MG63 (cell line): ENCODE measurements at places on chromosomes 7 and 10.

GRCh38 chr7:119748991-119749390 lies 524.0 kb upstream of the KCND2 start:
- DNase-seq: no peak

GRCh38 chr10:48545462-48546145 lies 59.3 kb downstream of the ARHGAP22 start:
- DNase-seq: no peak

DNA sequence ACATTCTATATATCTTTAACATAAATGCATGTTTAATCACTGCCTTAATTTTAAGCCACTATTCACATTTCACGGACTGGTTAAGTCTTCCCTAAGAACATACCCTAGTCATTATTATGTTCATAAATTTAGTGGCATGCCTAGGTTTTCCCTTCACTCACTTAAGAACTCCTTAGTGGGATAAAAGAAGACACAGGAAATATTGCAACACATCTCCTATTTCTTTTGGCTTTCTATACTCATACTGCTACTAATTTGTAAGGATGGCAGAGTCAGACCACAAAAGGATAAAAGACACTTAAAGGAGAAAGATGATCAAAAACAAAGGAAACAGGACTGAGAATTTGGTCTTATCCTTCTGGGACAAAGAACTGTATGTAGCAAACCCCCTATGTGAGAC lies 951.4 kb downstream of the SORCS3 start:
- no peak for DNase-seq

GRCh38 chr7:151599401-151600227 lies 79.9 kb upstream of the RHEB start:
- DNase-seq: peak; percentile 75

GRCh38 chr7:2542011-2542915 lies 13.1 kb downstream of the BRAT1 start:
- DNase-seq: no peak

GRCh38 chr7:102101926-102102325 lies 184.7 kb upstream of the SH2B2 start:
- DNase-seq: no peak

DNA sequence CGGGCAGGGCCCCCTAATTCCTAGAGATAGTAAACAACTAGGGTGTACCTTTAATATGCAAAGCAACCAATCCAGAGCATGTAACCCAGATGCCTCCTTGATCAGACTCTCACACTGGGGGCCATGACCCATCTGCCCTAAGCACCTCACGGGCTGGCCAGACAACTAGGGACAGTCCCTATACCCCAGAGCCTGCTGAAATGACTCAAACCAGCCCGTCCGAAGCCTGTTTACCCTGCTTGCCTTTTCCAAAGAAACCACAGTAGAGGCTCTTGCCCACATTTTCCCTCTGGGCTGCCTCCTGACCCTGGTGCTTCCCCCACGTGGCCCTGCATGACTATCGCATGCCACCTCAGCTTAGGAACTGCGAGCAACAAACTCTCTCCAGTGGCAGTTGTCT lies 46.2 kb downstream of the RGS10 start:
- DNase-seq: no peak

- DNase-seq: peak; percentile 35
Observed at GRCh38 chr7:140230861-140231770, 54.3 kb upstream of the KDM7A start.

DNA sequence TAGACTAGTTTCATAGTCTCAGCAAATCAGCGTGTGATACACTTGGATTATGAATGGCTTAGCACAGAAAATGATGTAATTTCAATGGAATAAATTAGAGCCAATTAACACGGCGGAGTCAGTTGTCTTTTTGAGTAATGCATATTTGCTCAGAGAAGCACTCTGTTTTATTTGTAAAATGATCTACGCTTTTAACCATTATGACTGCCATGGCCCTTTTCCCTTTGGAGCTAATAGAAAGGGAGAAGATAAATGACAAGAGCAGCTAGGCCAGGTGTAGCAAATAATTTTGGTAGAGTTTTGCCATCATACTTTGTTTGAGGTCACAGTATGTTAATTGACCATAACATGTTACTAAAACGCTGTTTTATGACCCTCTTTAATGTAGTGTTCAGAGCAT lies 86.8 kb downstream of the GPR158 start:
- no peak for DNase-seq

- no peak for DNase-seq
Observed at GRCh38 chr10:97656777-97657176, 16.3 kb downstream of the PI4K2A start.

GRCh38 chr10:61781969-61782403 lies 119.3 kb downstream of the CABCOCO1 start:
- no peak for DNase-seq

- DNase-seq: peak; percentile 83
Observed at GRCh38 chr7:103113164-103113563, 35.7 kb downstream of the NAPEPLD start.

DNA sequence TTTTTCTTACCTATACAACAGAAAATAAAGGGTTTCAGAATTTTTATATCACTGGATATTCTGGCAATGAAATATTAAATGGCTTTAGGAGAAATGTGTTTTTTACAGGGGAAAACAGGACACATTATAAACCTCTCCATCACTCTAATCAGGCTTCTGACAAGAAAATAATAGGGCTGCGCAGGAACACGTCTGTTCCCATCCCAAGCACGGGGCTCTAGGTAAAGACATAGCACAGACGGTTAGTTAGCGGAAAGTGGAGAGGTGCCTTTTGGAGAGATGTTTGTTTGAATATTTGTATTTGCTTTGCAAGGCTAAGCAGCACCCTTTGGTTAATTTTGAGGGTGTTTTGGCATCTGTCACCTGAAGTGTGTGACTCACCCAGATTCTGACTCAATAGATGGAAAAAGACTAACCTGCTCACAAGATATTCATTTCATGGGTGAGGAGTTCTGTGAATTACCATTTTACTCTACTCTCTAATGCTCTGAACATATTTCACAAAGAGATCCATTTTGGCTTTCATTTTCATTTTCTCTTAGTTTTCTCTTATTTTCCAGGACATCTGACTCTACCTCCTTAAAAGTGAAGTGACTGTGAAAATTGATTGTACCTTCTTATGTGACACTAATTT lies 174.5 kb upstream of the AKR1E2 start:
- no peak for DNase-seq

- DNase-seq: peak; percentile 1
Observed at GRCh38 chr7:71019706-71020105, 112.2 kb upstream of the GALNT17 start.

GRCh38 chr10:102455893-102456471 lies 4.6 kb upstream of the C10orf95 start:
- no peak for DNase-seq

DNA sequence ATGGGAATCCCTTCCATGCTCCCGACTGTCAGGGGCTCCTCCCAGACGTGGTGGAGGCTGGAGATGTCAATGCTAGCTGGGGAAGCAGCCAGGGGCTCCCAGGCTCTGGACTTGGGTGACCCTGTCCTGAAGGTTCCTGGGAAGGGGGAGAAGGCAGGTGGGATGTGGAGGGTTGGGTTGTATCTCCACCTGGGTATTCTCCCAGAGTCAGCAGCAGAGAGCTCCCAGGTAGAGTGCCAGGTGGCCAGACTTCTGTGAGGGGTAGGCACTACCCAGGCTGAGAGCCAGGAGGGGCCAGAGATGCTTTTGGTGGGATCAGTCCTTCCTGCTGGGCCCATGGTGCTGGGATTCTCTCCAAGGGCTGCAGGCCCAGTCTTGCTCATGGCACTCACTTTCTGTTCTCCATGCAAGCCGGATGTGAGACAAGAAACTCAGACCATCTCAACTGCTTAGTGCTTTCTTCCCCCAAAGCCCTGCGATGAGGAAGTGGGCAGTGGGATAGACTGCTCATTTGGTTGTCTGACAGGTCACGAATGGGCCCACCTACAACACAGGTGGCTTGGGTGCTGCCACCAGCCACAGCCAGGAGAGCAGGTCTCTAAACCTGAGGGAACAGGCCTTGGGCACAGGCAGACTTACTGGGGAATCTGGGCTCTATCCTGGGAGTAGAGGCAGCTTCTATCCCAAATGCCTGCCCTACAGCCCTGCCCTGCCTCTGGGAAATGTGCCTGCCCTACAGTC lies 52.5 kb upstream of the CAMK2B start:
- DNase-seq: no peak

DNA sequence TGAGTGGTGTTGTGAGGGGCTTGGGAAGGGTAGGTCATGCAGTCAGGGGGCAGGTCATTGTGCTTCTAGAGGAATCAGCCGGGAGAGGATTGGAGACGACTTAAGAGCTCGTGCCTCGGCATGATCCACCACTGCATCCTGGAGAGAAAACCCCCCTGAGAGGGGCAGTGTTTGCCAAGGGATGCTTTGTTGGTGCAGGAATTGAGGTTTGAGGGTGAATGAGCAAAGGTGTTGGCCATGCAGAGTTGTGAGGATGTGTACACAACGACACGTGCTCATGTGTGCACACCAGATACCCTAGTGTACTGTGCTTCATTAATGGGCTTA lies 85.6 kb upstream of the ANLN start:
- no peak for DNase-seq
